ENCODE measurements at places on chromosomes 2 and 18. TPM values are rescaled to one million over a fixed set of nuclear protein-coding genes. Genes with fewer than 3 reads are reported as not detected.

Gene TAF4B
- 0.86 TPM for total RNA-seq

- no peak for DNase-seq
These were observed 477.8 kb downstream of the CDH2 start for GRCh38 chr18:27699137-27699536.

Gene GYPC
- 161 TPM for total RNA-seq

DNA sequence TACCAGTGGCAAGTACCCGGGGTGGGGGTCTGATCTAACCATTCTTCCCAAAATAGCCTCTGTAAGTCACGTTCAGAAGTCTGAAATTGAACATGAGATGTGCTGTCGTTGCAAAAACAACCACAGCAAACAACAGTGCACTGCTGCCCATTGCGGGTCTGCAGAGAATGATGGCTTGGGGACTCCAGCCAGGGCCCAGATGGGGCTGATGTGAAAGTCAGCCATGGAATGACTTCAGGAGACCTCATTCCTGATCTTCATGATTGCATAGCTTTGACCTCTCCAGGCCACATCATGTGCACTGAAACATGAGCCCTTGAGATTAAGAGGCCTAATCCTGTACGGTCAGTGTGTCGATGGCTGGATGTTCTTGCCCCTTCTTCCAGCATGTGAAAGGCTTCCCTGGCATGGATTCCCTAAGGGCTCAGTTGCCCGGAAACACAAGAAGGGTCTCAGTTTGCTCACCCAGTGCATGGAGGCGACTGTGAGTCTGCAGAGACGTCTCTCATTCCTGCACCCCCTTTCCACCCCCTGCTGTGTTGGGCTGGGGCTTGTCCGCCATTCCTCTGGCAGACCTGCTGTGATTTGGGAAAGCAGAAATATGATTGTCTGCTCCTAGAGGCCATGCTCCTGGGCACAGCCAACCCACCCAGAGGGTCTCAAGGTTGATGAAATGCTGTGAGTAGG lies 191.6 kb downstream of the SEPTIN10 start:
- DNase-seq = peak; percentile 79

DNA sequence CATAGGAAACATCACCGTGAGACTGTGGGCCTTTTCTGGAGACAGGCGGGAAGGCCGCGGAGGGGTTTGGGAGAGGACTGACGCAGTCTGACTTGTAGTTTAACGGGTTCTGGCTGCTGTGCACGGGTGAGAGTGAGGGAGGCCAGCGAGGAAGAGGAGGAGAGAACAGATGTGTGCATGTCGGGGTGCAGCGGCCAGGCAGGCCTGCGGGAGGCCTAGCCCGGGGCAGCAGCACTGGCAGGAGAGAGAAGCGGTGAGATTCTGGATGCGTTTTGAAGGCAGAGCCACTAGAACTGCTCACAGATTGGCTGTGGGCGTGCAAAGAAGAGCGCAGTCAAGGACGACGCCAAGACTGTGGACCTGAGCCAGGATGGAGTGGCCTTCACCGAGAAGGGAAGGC lies 53.9 kb downstream of the PTGR3 start:
- no peak for DNase-seq

DNA sequence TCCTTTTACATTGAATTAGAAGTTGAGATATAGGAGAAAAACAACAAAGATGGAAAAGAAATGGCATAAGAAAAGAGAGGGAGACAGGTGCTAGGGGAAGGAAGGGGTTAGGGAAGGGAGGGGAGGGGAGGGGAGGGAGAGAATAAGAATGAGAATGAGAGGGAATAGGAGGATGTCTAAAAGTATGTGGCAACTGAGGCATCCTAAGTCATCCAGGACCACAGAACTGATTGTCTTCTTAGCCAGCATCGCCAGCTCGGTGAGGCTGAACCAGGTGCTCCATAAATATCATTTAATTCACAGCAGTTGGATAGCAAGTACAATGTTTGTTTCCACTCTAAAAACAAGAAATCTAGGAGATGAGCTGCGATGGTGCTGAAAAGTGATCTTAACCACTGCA lies 393.5 kb downstream of the TMEM182 start:
- DNase-seq = no peak

DNA sequence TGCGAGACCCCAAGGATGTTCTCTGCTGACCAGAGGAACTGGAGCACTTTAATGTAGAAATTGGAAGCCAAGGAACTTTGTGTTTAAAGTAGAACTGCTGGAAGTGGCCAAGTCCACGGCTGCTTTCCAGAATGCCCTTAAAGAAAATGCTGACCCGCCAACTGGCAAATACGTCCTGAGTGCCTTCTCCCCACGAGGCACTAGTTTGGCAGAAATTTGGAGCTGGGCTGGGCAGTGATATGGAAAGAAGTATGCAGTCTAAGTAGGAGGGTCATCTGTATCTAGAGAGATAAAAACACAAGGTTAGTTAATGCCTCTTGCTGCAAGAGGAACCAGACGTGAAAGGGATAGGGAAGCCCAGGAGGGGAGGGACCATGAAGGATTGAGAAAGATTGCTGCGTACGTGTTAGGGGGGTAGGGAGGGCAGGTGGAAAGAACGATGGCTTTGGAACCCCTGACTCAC lies 59.3 kb upstream of the RFX8 start:
- no peak for DNase-seq

GRCh38 chr18:79883461-79884293 lies 67.8 kb downstream of the SLC66A2 start:
- DNase-seq = no peak

Gene NT5C1B
- total RNA-seq = not detected

- DNase-seq = no peak
These were observed 2.1 kb upstream of the LRRFIP1 start for GRCh38 chr2:237625216-237625705.

DNA sequence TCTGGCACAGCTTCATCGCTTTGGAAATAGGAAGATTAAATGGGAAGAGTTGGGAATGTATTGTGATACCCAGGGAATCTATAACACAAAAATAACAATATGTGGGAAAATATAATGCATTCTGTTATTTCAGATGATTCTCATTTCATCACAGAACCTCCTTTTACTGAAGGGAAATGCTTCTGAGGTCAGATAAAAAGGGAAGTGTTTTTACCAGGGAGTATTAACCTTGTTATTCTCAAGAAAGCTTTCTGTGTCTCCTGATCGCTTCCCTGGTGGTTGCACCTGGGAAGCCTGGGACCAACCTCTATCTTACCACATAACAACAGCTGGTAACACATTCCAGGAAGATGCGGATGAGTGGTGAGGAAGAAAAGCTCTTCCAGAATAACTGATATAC lies 47.2 kb downstream of the SCG2 start:
- DNase-seq = no peak

Gene CAVIN2
- total RNA-seq = 8.4 TPM
